ENCODE measurements at places on chromosomes 7 and 10. TPM values are rescaled to one million over a fixed set of nuclear protein-coding genes. Genes with fewer than 3 reads are reported as not detected.

The SH2D4B gene
- not detected for total RNA-seq

The RHOBTB1 gene
- total RNA-seq, result 13.0 TPM

The PON3 gene
- 0.56 TPM for total RNA-seq

The HMX3 gene
- total RNA-seq, result not detected

The EPO gene
- total RNA-seq, result not detected

The GHRHR gene
- not detected for total RNA-seq

The RAPGEF5 gene
- 11.1 TPM for total RNA-seq

The DRGX gene
- total RNA-seq, result not detected

The NKX2-3 gene
- total RNA-seq, result not detected

The SPAM1 gene
- total RNA-seq, result not detected

The ZNF365 gene
- not detected for total RNA-seq

The C7orf25 gene
- 5.5 TPM for total RNA-seq

The PNLIP gene
- total RNA-seq, result not detected

The FAM24B gene
- not detected for total RNA-seq

Data from Right ventricle myocardium superior (tissue), 1 donor.